GOT3 (cell line): ENCODE measurements at places on chromosomes 6 and 20.

GRCh38 chr6:170129691-170130171, 161.1 kb downstream of the DLL1 start:
- DNase-seq = no peak

GRCh38 chr6:167590193-167590592, 236.5 kb upstream of the AFDN start:
- no peak for DNase-seq

- no peak for DNase-seq
These were observed 81.2 kb downstream of the UNC5CL start for GRCh38 chr6:40957616-40958492.

DNA sequence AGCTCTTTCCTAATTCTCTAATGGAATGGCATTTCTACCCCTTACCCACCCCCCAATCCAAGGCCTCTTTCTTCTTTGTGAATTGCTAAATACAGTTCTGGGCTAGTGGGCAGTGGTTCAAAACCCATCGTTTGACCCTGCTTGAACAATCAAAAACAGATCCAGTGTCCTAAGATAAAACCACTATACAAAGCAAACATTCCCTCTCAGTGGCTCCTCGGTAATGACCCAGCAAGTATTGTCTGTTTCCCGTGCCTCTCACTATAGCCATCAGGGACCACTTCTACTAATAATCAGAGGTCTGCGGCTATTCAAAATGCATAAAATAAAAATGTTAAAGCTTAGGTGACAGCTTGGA, 143.5 kb upstream of the AKAP12 start:
- DNase-seq = no peak

GRCh38 chr6:21181866-21182265, 411.7 kb upstream of the SOX4 start:
- no peak for DNase-seq

- DNase-seq = no peak
These were observed 250.9 kb downstream of the TINAG start for GRCh38 chr6:54559136-54559535.

DNA sequence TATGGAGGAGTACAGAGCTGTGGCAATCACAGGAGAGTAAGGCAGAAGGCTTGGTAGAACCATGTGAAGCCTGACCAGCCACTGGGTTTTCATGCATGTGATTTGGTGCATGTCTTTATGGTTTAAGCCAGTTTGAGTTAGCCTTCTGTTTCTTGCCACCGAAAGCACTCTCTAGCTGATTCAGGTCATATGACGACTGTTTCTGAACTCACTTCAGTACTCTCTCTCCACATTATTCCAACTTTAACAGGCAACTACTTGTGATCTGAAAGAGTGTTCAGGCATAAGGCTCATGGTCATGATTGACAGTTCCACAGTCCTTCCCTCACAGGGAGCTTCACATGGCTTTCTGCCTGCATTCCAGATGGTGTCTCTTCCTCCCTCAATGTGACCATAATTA, 63.3 kb upstream of the TAB2 start:
- DNase-seq = no peak

GRCh38 chr20:17859002-17859615, 109.5 kb downstream of the SNX5 start:
- no peak for DNase-seq

DNA sequence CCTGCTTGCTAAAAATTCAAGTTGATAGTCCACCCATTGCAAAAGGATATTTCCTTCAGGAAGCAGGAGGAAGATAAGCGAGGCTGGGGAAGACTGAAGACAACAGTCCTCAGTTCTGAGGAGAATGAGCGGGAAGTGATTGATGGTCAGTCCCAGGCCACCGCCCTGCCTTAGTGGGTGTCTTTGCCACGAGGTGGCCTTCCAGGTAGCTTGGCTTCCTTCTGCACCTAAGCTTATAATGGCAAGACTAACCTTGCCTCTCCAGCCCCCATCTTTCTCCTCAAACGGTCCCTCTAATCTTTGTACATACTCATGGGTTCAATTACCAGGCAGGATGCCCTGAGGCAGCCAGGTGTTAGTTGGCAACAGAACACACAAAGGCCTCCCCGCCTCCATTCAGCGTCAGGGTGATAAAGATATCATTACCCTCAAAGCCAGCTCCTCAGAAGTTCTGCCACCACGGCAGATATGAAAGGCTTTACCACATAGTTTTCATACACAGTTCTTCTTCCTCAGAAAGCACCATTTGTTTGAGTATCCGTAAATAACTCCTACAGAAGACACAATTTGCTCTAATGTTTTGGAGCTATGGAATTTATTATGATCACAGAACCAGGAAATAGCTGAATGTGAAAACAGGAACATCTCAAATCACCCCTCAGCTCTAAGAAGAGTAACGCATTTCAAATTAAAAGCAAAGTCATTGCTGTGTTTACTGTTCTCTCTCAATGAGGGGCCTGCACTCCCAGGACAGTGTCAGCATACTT, 249.4 kb downstream of the ATXN1 start:
- no peak for DNase-seq

GRCh38 chr6:4802312-4802935, 26.2 kb downstream of the CDYL start:
- no peak for DNase-seq

DNA sequence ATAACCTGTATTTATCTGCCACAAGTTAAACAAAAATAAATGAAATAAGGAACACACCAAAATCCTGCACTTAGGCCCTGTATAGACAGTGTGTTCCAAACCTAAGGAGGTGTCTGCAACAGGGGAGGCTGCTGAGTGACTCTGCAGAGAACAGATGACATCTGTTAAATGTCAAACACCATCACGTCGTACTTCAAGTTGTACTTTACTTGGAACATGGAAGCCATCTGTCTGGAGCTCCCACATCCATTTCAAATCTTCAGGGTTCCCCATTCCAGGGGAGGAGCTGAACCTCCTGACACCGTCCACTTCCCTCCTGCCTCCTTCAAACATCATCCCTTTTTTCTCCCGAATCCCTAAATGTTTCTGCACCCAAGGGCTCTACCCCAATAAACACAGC, 1.8 kb upstream of the MAP7 start:
- DNase-seq = no peak

DNA sequence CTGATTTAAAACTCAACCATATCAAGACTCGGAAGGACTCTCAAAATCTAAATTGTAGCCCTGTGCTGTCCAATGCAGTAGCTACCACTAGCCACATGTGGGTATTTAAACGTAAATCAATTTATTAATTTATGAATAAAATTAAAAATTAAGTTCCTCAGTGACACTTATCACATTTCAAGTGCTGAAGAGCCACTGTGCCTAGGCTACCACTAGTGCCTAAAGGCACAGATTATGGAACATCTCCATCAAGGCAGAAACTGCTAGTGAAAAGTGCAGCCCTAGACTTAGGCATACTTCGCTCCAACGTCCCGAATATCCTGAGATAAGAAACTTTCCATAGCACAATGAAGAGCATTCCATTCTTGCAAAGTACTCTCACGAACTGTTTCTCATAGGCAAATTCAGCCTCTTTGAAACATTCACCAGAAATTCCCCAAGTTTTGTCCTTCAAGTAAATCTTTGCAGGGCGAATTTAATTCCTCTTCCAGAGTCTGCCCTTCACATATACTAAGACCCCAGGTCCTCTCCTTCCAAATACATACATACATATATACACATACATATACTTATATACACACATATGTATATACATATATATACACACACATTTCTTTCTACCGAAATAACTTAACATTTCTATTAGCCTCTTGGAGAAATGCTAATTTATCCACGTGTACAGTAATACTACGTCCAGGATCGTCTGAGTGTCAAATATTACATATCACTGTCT, 1.3 kb downstream of the SUPT3H start:
- no peak for DNase-seq
